ENCODE measurements at places on chromosomes 13 and 19. TPM values are rescaled to one million over a fixed set of nuclear protein-coding genes. Genes with fewer than 3 reads are reported as not detected.

DNA sequence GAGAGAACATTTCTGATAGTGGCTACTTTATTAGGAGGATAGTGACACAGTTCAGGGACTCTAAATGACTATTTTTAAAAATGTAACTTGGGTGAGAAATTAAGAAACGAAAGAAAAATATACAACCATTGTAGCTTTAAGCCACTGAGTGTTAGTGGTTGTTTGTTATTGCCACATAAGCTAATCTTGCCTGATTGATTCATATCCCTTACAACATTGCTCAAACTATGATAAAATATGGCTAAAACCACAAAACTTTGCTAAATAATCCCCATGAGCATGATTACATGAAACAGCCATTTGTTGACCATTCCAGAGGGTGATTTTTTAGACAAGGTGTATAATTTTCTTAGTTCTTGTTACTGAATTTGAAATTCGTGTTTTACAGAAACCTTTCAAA lies 343.4 kb downstream of the SLITRK5 start:
- DNase-seq: no peak

- peak; percentile 51 for DNase-seq
These were observed 46.2 kb downstream of the ACTN4 start for GRCh38 chr19:38693380-38694223.

DNA sequence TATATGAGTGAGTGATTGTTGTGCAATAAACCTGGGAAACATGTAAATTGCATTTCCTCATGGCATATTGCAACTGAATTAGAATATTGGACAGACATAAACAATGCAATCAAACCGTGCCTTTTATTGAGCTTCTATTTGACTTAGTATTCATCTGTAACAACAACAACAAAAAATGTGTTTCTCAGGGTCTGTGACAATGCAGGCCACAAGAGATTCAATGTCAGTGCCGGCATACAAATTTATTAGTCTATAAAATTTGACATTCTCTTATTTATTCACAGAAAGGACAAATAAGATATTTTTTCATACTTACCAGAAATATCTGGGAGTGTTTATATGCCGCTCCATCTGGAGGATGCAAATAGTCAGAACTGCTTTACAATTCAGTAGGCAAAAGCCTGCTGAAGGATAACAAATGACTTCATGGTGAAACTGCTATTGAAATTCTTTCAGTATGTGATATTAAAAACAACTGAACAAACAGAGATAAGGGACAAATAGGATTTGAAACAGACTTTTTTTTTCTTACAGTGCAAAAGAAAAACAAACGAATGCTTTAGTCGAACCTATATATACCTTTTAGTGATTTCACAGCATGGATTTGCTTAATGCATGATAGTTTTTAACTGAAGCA lies 77.2 kb downstream of the DACH1 start:
- DNase-seq: no peak

DNA sequence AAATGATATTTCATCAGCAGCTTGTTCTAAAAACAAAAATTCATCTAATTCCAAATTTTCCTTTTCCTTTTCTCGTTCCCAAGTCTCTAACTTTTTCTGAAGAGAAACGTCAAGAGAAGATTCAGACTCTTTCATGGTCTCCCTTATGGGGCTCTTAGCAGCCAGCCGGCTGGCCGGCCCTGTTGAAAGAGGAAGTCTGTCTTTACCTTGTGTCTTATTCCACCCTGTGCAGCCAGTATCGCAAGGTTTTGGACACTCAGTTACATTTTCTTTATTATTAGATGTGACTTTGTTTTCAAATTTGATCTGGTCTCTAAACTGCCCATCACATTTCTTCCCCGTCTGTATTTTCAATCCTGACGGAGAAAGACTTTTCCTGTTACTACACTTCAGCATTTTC lies 142.3 kb downstream of the RNF17 start:
- no peak for DNase-seq

DNA sequence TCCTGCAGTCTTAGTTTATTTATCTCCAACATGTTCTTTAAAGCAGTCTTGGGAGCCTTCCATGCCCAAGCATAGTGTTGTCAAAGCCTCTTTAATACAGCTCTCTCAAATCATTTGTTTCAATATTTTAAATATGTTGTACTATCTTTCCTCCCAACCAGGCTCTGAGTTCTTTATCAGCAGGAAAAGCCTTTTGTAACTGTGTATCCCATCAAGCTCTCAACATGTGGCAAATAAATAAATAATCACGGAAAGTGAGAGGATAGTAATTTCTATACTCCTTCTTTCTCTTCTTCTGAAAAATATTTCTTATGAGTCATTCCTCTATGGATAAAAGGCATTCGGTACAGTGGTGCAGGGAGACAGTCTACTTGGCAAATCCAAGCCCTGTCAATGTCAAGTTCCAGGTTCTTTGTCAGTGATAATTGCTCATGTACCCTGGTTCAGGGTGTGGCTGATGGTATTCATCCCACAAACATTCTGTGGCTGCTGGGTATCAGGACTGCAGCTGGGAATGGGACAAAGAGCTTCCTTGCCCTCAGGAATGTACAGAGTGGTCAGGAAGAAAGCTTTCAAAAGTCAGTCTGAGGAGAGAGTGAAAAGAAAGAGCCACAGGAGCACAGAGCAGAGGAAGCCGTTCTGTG lies 384.3 kb downstream of the EFNB2 start:
- peak; percentile 37 for DNase-seq

DNA sequence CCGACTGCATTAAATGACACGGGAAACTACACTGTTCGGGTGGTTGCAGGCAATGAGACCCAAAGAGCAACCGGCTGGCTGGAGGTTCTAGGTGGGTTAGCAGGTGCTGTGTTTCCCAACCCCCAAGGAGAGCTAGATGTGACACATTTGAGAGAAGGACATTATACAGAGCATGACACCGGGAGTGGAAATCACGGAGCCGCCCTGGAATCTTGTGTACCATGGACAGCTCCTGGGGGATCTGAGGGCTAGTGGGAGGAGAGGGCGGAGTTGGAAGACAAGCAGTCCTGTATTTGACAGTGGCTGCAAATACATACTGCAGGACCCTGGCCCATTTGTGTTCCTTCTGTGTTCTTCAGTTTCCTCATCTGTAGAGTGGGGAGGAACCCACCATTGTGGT lies 2.3 kb downstream of the CEACAM18 start:
- no peak for DNase-seq

GRCh38 chr19:55131421-55131820 lies 14.0 kb upstream of the PPP1R12C start:
- no peak for DNase-seq

DNA sequence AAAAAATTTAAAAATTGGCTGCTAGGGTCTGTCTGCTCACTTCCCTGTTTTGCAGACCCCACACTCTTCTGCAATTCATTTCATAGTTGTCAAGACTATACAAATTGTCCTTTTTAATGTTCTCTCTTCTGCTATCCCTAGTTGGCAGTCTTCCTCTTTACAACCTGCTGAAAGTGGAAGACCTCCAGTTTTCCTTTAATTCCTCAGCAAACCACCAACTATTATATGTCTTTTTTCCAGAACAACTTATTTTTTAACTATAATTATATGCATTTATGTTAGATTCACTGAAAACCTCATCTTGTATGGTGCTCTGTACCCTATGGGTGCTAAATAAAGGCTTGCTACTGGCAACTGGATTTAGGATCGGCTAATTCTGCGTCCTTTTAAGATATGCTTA lies 1.1 kb upstream of the PHF11 start:
- no peak for DNase-seq

- DNase-seq: no peak
These were observed 107.8 kb upstream of the SPRY2 start for GRCh38 chr13:80448725-80449124.

DNA sequence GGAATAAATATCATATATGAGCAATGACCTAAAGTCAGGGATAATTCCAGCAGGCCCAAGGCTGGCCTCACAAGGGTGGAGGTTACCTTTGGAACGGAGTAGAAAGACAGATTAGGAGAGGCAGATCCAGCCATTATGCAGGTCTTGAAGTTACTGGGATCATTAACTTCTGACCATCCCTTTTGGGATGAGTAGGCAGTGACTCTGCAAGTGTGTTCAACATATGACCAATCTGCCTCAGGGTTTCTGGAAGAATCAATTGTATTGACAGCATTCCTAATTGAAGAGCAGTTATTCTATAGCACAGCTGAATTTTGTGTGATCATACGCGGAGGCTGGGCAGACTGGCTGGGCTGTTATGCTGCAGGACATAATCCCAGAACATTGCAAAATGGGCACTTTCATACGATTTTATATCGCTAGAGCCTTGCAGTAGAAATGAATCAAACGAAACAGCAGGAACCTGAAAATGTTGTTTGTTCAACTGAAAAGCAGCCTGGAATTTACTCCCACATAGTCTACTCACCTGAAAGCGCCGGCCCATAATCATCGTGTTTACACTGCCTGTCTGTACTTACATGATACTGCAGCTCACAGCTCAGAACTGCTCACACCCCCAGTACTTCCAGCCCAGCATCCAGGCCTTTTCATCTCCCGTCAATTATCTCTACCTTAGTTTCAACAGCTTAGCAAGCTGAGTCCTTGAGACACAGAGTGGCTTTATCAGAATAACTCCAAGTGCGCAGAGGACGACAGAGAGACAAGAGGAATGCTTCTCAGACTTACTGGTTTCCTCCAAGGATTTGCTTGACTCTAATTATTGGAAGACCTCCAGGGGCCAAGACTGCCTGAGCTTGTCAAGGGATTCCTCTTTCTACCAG lies 556.1 kb downstream of the EFNB2 start:
- DNase-seq: peak; percentile 70

KLHL1 gene
- not detected for total RNA-seq

SPRYD7 gene
- total RNA-seq: 11.1 TPM

CAMSAP3 gene
- 84.6 TPM for total RNA-seq

CCDC169 gene
- 0.55 TPM for total RNA-seq

CILP2 gene
- not detected for total RNA-seq

All from transverse colon (tissue), 4 donors.